ENCODE measurements at places on chromosomes 7 and 10.

DNA sequence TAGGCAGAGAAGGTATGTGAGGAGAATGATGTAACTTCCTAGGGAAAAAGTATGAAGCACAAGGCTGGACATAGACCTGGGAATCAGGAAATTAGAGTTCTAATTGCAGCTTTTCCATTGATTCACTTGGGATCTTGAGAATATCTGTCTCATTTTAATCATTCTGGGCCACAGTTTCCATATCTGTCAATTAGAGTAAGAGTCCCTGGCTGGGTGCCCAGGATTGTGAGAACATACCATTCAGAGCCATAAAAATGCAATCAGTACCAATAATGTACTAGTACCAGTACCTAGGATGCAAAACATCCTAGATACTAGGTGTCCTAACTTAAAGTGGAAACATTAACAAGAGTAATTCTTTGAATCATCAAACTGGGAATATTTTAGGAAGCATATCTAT, 29.6 kb downstream of the CAV1 start:
- DNase-seq: no peak

- DNase-seq: no peak
Measured at GRCh38 chr10:3935933-3936359, 150.9 kb upstream of the KLF6 start.

DNA sequence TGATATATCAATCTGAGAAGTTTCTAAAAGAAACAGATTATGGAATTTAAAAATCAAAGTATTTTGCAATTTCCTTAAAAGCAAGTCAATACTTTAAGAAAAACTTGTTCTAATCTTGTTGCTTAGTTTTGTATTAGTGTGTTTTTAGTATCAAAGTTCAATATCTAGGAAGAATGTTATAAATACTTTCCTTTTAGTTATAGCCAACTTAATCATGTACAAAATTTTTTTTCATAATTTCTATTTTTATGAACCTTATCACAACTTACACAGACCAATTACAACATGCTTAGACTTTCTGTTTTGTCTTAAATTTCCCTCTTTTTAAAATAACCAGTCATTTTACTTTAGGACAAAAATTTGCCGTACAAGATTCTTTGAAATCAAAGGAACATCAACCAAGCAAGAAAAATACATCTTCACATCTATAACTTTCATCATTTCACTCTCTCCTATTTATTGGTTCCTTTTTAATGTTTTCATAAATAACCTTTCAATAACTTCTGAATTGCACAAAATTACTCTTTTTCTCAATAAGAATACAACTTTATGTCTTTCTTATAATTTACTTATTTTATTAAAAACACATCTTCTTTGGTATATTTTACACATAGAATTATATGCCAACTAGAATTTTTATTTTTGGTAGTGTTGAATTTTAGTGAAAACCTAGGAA, 308.2 kb upstream of the GLI3 start:
- DNase-seq: no peak

DNA sequence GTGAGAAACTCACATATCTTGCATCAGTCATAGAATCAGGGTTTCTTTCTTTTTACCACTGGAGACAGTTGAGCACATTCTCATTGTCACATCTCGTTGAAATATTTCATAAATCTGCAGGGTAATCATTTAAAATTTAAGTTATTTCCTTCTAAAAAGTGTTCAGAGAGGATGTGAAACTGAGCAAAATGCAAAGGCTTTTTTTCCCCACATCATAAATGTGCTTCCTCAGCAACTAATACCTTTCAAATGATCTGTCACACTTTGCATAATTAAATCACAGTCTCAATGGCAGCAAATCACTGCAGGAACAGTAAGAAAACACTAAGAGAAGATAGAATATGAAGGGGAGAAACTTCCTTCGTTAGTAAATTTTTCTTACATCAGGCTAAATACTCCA, 187.5 kb downstream of the EVX1 start:
- no peak for DNase-seq

- DNase-seq: no peak
Measured at GRCh38 chr10:124289851-124290795, 128.6 kb downstream of the OAT start.

GRCh38 chr10:44849936-44850335, 61.2 kb upstream of the TMEM72 start:
- DNase-seq: no peak

- no peak for DNase-seq
Measured at GRCh38 chr10:90834326-90834725, 23.5 kb downstream of the HTR7 start.

DNA sequence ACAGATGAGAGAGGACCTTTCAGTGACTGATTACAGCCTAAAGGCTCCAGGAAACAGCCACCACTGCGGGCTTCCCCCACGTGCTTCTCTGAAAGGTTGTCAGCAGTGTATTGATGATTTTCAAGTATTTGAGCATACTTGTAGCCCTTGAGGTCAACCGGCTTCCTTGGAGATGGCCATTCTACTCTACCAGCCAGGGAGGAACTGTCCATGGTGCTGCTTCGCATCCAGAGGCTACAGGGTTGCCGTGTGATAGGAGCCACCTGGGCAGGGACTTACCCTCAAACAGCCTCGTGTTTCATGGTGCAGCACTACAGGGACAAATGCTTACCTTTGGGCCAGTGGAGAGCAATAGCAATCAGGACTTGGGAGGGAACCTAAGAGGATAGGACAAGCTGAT, 179.5 kb downstream of the DPP6 start:
- DNase-seq: peak; percentile 72

GRCh38 chr7:157544980-157545680, 208.3 kb downstream of the DNAJB6 start:
- DNase-seq: no peak

GRCh38 chr7:117412946-117413559, 14.2 kb downstream of the ASZ1 start:
- DNase-seq: no peak

DNA sequence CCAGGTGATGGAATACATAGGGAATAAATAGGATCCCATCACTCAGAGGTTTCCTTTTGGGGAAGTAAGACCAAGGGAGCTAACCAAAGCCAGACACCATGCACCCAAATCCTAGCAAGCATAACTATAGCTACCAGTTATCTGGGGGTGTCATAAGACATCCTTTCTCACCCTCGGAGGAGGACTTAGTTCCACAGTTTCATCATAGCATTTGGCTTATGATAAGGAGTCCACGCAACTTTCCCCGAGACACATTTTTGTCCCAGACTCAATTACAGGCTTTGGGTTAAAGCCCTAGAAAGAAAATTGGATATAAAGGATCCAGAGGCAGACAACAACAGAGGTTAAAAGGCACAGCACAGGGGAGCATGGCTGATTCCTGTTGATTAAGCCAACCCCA, 442.9 kb downstream of the HTR7 start:
- DNase-seq: no peak

GRCh38 chr10:49050906-49051305, 64.4 kb downstream of the VSTM4 start:
- DNase-seq: no peak

GRCh38 chr7:47408675-47409074, 173.2 kb downstream of the TNS3 start:
- no peak for DNase-seq

DNA sequence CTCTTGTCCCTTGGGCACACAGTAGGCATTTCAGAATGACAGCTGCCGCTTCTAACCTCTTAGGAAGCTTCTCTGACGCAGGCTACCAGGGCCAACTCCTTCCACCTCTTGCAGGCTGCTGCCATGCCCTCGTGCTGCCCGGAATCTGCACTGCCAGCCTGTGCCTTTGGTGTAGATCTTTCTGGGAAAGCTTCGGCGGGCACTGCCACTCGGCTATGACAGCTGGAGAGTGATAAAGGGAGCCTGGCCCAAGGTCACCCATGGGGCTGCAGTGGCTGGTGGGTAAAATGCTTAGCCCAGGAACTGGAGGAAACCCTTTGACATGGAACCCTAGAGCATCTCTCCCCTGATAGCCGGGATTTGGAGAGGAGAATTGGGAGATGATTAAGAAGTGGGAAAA, 78.0 kb upstream of the C1QL3 start:
- no peak for DNase-seq

DNA sequence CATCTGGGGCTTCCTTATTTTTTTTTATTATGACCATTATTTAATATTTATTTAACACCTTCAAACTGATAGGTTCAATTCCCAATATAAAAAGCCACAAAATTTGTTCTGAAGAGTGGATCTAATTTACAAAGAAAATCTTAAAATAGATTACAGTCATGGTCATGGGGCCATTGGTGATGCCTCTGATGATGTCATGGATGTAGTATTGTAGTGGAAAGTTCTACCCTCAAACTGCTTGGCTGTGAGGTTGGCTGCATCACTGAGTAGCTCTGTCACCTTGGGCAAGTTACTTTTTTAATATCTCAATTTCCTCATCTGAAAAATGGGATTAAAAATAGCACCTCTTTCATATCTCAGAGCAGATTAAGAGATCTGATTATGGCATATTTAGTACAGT, 128.5 kb downstream of the DKK1 start:
- DNase-seq: no peak

- DNase-seq: no peak
Measured at GRCh38 chr10:109721453-109722064, 201.8 kb downstream of the XPNPEP1 start.

DNA sequence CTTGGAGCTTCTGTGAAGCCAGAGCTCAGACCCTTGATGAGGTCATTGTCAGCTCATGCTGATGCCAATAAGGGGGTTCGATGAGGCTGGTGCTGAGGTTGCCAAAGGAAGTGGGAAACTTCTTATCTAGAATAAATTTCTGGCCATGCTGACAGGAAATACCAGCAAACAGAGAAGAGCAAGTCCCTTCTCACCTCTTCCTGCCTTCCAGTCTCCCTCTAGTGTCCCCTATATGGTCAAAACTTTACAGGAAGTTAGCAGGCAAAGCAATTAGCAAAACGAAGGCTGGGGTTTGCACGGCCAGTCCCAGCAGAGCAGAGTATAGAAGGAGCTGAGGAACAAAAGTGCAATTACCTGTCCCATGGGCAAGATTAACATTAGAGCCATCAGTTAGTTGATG, 15.1 kb upstream of the NEUROG3 start:
- DNase-seq: no peak

DNA sequence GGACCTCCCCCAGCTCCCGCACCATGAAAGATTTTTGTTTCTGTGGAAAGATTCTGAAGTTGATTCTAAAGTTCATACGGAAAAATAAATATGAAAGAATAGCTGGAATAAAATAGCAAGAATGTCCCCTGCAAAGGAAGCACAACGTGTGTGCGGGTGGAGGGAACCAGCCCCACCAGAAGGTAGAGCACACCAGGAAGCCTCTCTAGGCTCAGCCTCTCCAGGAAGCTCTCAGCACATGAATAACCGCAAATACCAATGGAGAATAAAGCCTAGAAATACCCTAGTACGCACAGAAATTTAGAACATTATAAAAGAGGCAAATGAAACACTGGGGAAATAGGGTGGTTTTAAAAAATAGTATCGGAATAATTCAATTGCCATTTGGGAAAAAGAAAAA, 24.6 kb upstream of the FAM170B start:
- DNase-seq: no peak

GRCh38 chr7:29627631-29628030, 64.0 kb downstream of the PRR15 start:
- no peak for DNase-seq

DNA sequence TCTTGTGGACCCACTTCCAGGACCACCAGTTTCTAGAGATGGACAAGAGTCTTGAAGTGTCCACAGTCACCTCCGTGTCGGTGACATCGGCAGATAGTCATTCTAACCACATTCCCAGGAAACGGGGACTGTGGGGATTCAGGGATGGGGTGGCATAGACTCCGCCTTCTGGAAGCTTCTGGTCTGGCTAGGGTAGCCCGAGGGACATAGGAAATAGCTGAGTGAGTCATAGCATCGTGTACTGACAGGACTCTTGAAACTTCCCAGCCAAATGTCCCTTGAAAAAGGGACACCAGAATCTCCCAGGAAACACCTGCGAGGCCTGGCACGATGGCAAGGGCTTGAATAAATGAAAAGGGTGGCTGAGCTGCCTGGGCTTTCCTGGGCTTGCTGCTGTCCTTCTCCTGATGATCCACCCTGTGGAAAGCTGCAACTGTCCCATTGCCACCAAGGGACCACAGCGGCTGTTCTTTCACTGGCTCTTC, 84.1 kb upstream of the LRRC4 start:
- no peak for DNase-seq

DNA sequence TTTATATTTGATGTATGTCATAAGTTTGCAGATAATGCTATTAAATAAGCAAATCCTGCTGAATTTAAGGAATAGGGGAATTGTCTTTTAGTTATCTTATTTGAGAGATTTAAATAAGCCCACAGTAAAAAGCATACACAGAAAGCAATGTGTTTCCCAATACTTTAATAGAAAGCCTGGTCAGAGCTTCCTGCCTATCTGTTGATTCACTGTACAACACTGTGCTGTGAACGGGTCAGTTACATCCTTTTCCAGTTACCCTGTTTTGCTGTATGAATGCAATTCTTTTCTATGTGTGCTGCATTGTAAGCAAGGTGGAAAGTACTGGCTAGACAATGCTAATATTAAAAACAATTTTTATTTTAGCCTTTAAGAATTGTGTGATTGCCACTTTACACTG, 81.2 kb downstream of the ANKRD7 start:
- DNase-seq: no peak

- peak; percentile 48 for DNase-seq
Measured at GRCh38 chr7:100568176-100568895, 5.4 kb downstream of the SAP25 start.

GRCh38 chr7:131106681-131107336, 220.9 kb upstream of the MKLN1 start:
- DNase-seq: peak; percentile 64

DNA sequence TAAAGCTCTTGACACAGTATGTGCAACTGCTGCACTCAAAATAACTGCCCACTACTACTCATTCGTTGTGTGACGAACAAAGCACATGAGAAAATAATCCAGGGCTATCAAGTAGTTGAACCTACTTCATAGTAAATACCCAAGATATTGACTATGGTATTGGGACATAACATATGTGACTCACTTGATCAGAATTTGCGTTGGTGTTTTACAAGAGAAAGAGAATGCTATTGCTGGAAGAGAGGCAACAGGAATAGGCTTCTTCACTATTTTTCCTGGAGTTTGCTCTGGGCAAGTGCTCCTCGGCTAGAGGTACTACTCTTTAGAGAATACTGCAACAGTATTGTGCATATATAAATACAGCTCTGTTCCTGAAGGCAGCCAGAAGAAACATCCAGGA, 2.5 kb downstream of the DGKB start:
- DNase-seq: no peak

DNA sequence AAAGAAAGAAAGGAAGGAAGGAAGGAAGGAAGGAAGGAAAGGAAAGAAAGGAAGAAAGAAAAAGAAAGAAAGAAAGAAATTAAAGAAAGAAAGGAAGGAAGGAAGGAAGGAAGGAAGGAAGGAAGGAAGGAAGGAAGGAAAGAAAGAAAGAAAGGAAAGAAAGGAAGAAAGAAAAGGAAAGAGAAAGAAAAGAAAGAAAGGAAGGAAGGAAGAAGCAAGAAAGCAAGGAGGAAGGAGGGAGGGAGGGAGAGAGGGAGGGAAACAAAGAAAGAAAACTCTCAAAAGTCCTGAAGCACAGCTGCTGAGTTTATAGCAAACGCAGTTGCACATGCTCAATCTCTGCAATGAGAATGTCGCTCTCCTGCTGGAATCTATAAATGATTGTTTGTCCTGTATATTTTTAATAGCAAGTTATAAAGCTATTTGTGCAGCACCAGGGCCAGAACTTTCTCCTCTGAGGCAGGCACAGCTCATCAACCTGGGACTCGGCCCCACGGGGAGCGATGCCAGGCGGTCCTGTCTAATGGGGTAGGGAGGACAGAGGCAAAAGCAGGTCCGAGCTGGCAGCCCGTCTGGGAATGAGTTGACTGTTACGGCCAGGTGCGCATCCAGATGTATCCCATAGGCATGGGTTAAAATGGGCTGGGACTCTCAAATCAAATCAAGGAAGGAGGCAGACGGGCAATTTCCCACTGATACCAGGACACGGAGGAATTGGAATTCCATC, 118.0 kb upstream of the PFKP start:
- DNase-seq: no peak

Data from ecto neural progenitor cell (in vitro differentiated cells).